ENCODE measurements at places on chromosomes 5 and 9.

- DNase-seq = no peak
Observed at GRCh38 chr9:16794871-16795639, 75.4 kb downstream of the BNC2 start.

DNA sequence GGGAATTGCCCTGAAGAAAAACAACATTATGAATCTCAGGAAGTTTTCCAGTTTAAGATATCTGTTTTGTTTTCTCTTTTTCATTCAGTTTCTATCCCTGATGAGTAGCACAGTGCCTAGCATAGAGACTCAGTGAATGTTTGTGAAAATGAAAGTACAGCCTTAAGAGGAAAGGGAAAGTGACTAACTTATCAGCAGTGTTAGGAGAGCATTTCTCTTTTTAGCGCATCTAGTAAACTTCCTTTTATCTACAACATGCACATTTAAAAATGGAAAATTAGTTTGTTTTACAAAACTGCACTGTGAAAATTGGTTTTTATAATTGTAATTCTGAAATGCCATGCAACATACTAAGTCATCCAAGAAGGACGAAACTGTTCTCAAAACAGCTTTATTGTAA is 110.8 kb downstream of the SMARCA2 start:
- no peak for DNase-seq

DNA sequence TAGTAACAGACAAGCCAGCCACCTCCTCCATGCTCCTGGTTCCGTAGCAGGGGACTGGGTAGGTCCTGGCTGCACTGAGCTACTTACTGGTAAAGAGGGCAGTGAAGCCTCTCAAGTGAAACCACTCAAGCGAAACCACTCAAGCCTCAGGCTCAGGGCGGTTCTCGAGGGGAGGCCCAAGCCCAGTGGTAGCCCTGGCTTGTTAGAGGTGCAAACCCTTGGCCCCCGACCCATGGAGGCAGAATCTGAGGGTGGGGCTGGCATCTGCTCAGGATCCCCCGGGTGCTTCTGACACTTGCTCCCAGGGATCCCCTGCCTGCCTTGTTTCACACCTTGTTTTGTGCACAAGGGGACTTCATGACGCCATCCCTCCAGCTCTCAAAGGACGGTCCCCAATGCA is 76.5 kb upstream of the OLFM1 start:
- DNase-seq = no peak

DNA sequence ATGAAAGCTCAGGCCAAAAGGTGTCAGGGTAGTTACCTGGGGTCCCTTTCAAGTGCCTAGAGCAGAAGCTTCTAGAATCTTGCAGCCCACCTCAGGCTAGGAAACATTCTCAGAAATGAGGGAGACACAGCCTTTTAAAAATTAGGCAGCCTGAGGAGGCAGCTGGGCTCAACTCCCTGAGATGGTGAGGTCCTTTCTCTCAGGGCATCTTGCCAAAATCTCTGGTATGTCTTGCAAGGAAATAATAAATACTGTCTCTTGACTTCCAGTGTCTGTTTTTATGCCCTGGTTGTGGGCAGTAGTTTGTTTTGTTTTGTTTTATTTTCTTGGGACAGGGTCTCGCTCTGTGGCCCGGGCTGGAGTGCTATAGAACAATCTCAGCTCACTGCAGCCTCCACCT is 100.9 kb upstream of the APC start:
- DNase-seq = no peak

- DNase-seq = no peak
Observed at GRCh38 chr5:179421144-179421901, 76.1 kb upstream of the ADAMTS2 start.

DNA sequence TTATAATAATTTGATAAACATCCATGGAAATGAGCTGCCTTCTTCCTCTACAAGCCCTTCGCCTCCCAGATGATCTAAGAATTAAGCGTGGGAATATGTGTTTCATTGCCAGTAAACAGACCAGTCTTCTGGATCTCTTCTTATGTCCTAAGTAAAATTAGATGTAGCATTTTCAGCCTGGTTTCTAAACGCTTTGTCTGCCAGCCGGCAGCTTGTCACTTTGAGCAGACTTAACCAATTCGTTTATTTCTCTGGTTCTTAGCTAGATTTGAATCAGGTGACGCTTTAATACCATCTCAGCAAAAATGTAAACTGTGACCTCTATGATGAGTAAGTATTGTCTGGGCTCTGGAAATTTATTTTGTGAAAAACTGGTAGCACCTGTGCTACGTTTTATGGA is 380.6 kb upstream of the NUDT12 start:
- no peak for DNase-seq
